ENCODE measurements at places on chromosomes 1 and 21. TPM values are rescaled to one million over a fixed set of nuclear protein-coding genes. Genes with fewer than 3 reads are reported as not detected.

Gene PSMG1
- 25.4 TPM for total RNA-seq

Gene C1orf226
- total RNA-seq, result 0.85 TPM

Gene CDK11B
- 24.8 TPM for total RNA-seq

Gene LCE3E
- total RNA-seq, result not detected

Gene SYT14
- not detected for total RNA-seq

Gene CGN
- total RNA-seq, result not detected

Gene IKBKE
- total RNA-seq, result 6.3 TPM

Gene CACHD1
- total RNA-seq, result 4.3 TPM

Gene CDKN2C
- 2.4 TPM for total RNA-seq

Gene LRRC3
- 2.2 TPM for total RNA-seq

Gene NBPF4
- not detected for total RNA-seq

Gene OR6P1
- not detected for total RNA-seq

Gene CLCA1
- total RNA-seq, result not detected

Gene SPRR2F
- total RNA-seq, result not detected

Gene LINGO4
- not detected for total RNA-seq

Gene CALML6
- total RNA-seq, result not detected

Gene FBXO2
- total RNA-seq, result 6.1 TPM

Gene SUSD4
- not detected for total RNA-seq

Gene ADCY10
- total RNA-seq, result 1.9 TPM

Gene RGS13
- total RNA-seq, result not detected

Gene PTCH2
- total RNA-seq, result not detected

Gene GJA9
- not detected for total RNA-seq

Gene ZNF670
- not detected for total RNA-seq

Gene OR2AK2
- total RNA-seq, result not detected

Gene GBP6
- total RNA-seq, result not detected

Gene LCE2A
- total RNA-seq, result not detected

Gene LDLRAD1
- total RNA-seq, result not detected

Gene MSH4
- not detected for total RNA-seq

Gene GCSAML
- not detected for total RNA-seq

Gene ANKRD65
- 12.5 TPM for total RNA-seq

Gene CHIT1
- not detected for total RNA-seq

Gene RHOC
- 379 TPM for total RNA-seq

Gene DLGAP3
- total RNA-seq, result not detected

Gene ETV3L
- not detected for total RNA-seq

Gene ALX3
- not detected for total RNA-seq

Gene RCAN1
- total RNA-seq, result 12.5 TPM

Gene IARS2
- total RNA-seq, result 41.0 TPM

Gene TNFRSF25
- 18.0 TPM for total RNA-seq

Gene CHRM3
- total RNA-seq, result 0.85 TPM

Gene SH2D1B
- total RNA-seq, result not detected

Gene CAPZB
- 102 TPM for total RNA-seq

Gene WNT4
- total RNA-seq, result not detected

Gene SMG7
- 26.4 TPM for total RNA-seq

Gene ITLN2
- total RNA-seq, result not detected

Gene INKA2
- total RNA-seq, result not detected

Gene S100A3
- total RNA-seq, result not detected

Gene PLXNA2
- total RNA-seq, result 33.0 TPM

Gene MYOG
- not detected for total RNA-seq

Gene GNG4
- not detected for total RNA-seq

Gene KCNE1
- 5.7 TPM for total RNA-seq

Gene GBP7
- not detected for total RNA-seq

Gene TRIM46
- not detected for total RNA-seq

Gene OR2L13
- not detected for total RNA-seq

Gene EPHA2
- 42.7 TPM for total RNA-seq

Gene KLHDC8A
- total RNA-seq, result not detected

Gene HCRTR1
- total RNA-seq, result not detected

Gene GPR161
- total RNA-seq, result 16.3 TPM

Gene ATAD3C
- not detected for total RNA-seq

Gene SLC44A5
- not detected for total RNA-seq

Data from ascending aorta (tissue), 2 donors.